Type B pancreatic cell (in vitro differentiated cells): ENCODE measurements at places on chromosomes 5 and 9.

- H3K27ac ChIP-seq, result no peak overlapping the region
- no peaks in the 10 kb centered on the region for H3K36me3 ChIP-seq
- no peaks in the 10 kb centered on the region for H3K4me1 ChIP-seq
- DNase-seq, result peak; percentile 62
- H3K27me3 ChIP-seq, result no peaks in the 10 kb centered on the region
These were observed 3.1 kb downstream of the LCN1 start for GRCh38 chr9:135524130-135524861.

DNA sequence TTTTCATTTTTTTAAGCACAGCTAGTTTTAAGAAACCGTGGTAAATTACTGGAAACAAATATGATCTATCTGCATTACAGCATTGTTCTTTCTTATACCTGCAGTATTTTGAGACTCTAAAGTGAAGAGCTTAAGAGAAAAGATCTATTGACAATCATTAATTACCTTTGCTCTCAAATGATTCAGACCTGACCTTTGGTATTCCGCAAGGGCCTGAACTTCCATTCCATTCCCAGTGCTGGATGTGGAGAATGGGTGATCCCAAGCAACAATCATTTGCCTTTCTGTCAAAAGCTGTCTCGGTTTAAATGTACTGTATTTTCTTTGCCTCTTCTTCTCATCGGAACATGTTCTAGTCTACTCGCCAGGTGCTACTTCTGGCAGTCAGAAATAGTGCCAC, 18.9 kb downstream of the NREP start:
- peak overlapping the region; percentile 16 for H3K27ac ChIP-seq
- no peaks in the 10 kb centered on the region for H3K27me3 ChIP-seq
- no peak for DNase-seq
- H3K36me3 ChIP-seq, result peaks cover 34% of the 10 kb centered on the region
- H3K4me3 ChIP-seq, result peak overlapping the region; percentile 8
- peaks cover 55% of the 10 kb centered on the region for H3K4me1 ChIP-seq

GRCh38 chr5:159459951-159460538, 129.8 kb upstream of the IL12B start:
- H3K4me3 ChIP-seq, result no peak overlapping the region
- no peaks in the 10 kb centered on the region for H3K36me3 ChIP-seq
- H3K27ac ChIP-seq, result peak overlapping the region; percentile 62
- peaks cover 35% of the 10 kb centered on the region for H3K4me1 ChIP-seq
- peaks cover 8% of the 10 kb centered on the region for H3K27me3 ChIP-seq
- no peak for DNase-seq

DNA sequence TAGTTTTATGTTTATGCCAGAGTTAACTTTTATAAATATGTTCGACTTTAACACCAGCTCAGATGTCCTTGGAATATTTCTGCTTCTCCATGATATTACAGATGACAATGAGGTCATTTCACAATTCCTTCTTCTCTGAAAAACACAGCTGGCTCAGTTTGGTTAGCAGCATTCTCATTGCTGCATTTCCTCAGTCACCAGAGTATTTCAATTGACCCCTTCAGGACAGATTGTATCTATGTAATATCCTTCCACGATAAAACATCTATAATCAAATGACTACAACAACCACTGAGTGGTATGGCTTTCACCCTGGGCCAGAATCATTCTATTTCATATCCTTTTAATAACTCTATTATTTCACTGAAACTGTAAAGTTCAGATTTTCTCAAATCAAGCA, 148.7 kb downstream of the OXCT1 start:
- H3K27me3 ChIP-seq, result no peaks in the 10 kb centered on the region
- no peaks in the 10 kb centered on the region for H3K4me1 ChIP-seq
- no peak for DNase-seq
- H3K4me3 ChIP-seq, result no peak overlapping the region

DNA sequence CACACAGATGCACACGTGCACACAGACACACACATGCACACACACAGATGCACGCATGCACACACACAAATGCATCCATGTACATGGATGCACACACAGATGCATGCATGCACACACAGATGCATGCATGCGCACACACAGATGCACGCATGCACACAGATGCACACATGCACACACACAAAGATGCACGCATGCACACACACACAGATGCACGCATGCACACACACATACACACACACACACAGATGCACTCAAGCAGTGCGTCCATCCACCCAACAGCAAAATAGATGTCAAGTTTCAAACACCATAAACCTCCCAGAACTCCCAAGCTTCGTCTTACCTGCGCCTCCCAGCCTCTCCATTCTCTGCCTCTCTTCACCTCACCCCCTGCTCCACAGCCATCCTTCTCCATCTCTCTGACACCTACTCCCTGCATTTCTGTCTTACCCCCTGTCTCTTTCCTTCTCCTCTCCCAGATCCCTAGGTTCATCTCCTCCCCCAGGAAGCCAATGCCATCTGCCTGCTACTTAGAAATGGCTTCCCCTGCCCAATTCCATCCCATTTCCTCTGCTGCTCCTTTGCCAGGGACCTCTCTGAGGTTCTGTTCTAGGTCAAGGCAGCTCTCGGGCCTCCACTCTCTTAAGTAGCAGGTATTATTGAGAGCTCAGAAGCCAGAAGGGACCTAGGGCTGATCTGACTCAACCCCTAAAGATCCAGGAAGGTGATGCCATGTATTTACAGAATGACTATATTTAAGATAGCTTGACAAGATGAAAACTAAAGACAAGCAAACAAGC, 297.2 kb downstream of the MED10 start:
- H3K27me3 ChIP-seq, result peaks cover 22% of the 10 kb centered on the region
- H3K4me3 ChIP-seq, result no peak overlapping the region
- no peak for DNase-seq
- H3K4me1 ChIP-seq, result peaks cover 9% of the 10 kb centered on the region
- H3K36me3 ChIP-seq, result no peaks in the 10 kb centered on the region
- no peak overlapping the region for H3K27ac ChIP-seq

GRCh38 chr5:1769752-1770442, 29.7 kb downstream of the MRPL36 start:
- no peak overlapping the region for H3K27ac ChIP-seq
- H3K4me3 ChIP-seq, result no peak overlapping the region
- peaks cover 12% of the 10 kb centered on the region for H3K27me3 ChIP-seq
- DNase-seq, result no peak

DNA sequence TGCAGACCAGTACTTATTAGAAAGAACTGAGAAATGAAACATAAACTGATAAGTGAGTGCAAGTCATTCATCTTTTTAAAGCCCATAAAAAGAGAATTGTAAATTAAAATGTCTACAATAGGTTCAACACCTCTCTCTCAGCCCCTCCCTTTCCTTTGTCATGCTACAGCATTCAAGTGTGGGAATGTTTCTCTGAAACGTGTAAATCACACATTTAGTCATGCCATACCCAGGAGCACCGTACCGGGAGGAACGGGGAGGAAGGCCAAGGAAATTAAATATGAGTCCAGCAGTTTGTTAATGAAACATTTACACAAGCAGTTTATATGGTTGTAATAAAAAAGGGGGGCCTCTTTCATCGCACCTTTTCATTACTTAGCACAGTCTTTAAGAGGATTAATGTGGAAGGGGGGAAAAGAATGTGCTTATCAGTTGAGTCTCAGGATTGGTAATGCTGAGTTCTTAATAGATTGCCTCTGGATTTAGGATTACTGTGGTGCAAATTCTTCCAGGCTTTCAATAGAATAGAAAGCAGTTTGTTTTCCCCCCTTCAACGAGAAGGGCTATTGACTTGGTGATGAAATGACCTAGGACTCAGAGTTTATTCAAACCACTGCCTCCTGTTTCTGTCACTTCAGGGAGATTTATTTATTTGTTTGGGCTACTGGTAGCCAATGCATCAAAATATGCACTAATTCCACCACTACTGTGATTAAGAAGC, 176.0 kb upstream of the ZNF608 start:
- DNase-seq, result no peak
- no peak overlapping the region for H3K27ac ChIP-seq
- no peaks in the 10 kb centered on the region for H3K4me1 ChIP-seq
- no peaks in the 10 kb centered on the region for H3K36me3 ChIP-seq
- no peaks in the 10 kb centered on the region for H3K27me3 ChIP-seq

GRCh38 chr5:100828071-100828897, 74.8 kb downstream of the ST8SIA4 start:
- H3K4me1 ChIP-seq, result peaks cover 14% of the 10 kb centered on the region
- no peaks in the 10 kb centered on the region for H3K36me3 ChIP-seq
- H3K4me3 ChIP-seq, result no peak overlapping the region
